ENCODE measurements at places on chromosomes 2 and 18.

- DNase-seq: no peak
These were observed 831 bp upstream of the D2HGDH start for GRCh38 chr2:241733391-241734207.

GRCh38 chr2:11344342-11344955, at the start of gene ROCK2:
Gene ROCK2, minus strand, starts transcription at chr2:11344636. Its CDS starts 500 bp downstream, at chr2:11344136.
- peak; percentile 86 for DNase-seq

GRCh38 chr2:190794790-190795189, 85.8 kb upstream of the GLS start:
- no peak for DNase-seq

- no peak for DNase-seq
These were observed 57.8 kb downstream of the FN1 start for GRCh38 chr2:215378045-215378444.

GRCh38 chr2:213806125-213806726, 522.0 kb downstream of the SPAG16 start:
- DNase-seq: no peak

GRCh38 chr2:75459565-75460310, 101.0 kb downstream of the EVA1A start:
- DNase-seq: no peak

DNA sequence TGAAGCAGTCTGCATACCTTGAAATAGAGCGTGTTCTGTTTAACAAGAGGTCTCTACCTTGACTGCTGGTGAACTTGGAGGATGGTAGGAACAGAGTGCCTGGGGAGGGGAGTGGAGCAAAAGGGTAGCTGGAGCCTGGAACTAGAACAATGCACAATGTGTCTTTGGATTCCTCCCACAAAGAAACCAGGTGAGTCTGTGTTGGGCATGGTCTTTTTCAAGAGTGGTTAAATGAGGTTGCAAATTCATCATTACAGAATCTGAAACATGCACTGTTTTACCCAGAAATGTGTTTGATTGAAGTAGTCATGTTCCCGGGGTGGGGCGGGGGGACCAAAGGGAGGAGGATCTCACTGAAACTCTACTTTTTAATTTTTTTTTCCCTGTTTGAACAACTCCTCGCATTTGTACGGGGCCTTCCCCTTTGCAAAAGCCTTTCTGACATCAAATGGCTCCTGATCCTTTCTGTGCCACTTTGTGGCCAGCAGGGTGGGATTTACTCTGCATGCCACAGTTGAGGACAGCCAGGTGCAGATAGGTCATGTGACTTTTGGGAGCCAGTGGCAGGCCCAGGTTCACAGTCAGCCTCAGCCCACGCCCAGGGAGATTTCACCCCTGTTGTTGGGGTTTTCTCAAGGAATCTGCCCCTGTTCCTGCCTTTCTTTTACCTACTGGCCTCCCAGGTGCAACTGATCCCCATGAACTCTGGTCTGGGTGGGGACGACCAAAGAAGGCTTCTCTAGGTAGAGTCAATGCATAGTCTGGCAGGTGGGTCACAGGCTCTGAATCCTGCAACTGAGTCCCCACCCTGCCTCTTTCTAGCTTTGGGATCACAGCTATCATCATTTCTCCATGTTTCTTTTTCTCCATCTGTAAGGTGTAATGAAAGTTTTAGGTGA, 28.2 kb downstream of the MYCN start:
- DNase-seq: no peak

- DNase-seq: no peak
These were observed 779.8 kb downstream of the RNF144A start for GRCh38 chr2:7697052-7697451.
